ENCODE measurements at places on chromosomes 5 and 9. TPM values are rescaled to one million over a fixed set of nuclear protein-coding genes. Genes with fewer than 3 reads are reported as not detected.

- DNase-seq: no peak
Measured at GRCh38 chr9:37746448-37747270, 6.9 kb upstream of the TRMT10B start.

- DNase-seq: no peak
Measured at GRCh38 chr9:15272377-15272928, 34.6 kb downstream of the TTC39B start.

- no peak for DNase-seq
Measured at GRCh38 chr5:146306838-146307237, 31.8 kb upstream of the POU4F3 start.

- DNase-seq: no peak
Measured at GRCh38 chr5:96324708-96325107, 108.3 kb downstream of the PCSK1 start.

GRCh38 chr5:31918739-31919138 lies 255.4 kb downstream of the GOLPH3 start:
- no peak for DNase-seq

- DNase-seq: no peak
Measured at GRCh38 chr9:96514108-96514799, 64.3 kb downstream of the HABP4 start.

DNA sequence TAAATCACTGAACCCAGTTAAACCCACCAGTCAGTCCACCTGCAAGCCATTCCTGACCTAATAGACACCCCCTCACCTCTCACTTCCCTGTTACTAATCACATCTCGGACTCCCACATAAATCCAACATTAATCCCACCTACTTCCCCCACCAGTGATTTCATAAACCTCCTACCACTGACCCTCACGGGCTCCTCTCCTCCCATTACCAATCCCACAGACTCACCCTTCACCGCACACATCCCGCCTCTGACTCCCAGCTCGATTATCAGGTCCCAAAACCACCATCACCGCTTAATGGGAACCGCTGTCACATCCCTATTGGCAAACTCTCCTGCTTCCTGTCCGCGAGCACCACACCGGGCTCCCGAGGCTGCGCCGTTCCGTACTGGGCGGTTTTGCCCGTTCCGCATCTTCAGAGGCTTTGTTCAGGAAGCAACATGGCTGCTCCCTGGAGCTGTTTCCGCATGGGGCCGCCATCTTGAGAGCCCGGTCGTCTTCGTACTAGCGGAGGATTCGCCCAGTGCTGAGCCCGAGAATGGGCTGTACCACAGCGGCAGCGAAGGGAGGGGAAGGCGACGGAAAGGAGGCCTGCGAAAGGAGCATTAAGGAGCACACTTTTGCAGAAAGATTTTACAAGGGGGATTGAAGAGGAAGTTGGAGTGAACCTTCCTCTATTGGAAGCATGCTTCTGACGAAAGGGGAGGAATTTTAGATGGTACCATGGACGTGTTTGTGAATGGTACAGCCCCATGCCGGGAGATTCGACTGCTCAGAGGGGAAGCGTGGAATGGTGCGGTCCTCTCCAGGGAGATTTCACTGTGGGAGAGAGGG lies at the start of gene ZNF300:
Gene ZNF300 (minus strand): TSS at position 502 of the 833 bp plus-strand sequence. CDS start 1,825 bp downstream, outside the sequence.
- DNase-seq: peak; percentile 83

- DNase-seq: no peak
Measured at GRCh38 chr5:51033215-51033614, 350.0 kb upstream of the ISL1 start.

DNA sequence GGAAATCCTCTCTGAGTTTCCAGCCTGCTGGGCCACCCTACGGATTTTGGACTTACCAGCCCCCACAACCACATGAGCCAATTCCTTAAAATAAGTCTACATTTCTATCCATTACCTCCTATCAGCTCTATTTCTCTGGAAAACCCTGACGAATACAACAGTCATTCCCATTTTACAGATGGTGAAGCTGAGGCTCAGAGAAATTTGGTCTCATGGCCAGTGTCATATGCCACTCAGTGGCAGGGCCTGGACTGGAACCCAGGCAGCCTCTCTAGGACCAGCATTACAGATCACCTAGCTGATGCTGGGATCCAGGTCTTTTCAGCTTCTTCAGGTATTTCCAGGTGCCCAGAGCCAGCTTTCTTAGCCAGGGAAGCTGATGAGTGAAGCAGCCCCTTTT lies 45.0 kb upstream of the SH3PXD2B start:
- DNase-seq: no peak

DNA sequence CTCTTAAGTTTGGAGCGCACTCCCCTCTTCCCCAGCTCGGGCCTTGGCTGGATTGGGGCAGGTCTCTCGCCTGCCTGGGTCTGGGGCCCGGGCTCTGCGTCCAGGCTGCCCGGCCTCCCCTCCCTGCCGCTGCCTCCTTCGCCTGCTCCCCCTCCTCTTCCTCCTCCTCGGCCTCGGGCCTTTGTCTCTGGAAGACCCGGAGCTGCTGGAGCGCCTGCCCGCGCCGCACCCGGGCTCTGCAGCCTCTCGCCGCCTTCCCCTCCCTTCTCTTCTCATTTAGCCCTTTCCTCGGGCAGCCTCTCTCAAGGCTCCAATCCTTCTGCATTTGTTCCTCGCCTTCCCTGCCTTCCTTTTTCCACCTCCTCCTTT lies 218.5 kb downstream of the C9orf50 start:
- DNase-seq: no peak

DNA sequence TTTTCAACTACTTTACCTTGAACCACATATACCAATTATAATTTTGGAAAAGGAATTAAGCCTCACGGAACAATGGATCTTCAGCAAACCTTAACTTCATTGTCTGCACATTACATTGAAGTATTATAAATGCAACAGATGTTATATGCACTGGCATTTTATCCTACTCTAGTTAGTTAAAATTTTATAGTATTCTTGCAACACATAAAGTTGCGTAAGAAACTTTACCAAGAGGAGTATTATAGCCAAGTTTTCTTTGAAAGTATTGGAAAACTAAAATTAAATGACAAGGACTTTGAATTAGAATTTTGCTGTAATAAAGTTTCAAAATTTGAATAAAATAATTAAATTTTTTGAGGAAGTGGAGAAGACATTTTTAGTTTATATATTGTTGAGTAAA lies 63.4 kb upstream of the SREK1 start:
- DNase-seq: no peak

GRCh38 chr9:131691969-131692611 lies 47.8 kb downstream of the RAPGEF1 start:
- DNase-seq: no peak

Gene HIGD2A
- total RNA-seq: 158 TPM

Gene MEIKIN
- not detected for total RNA-seq

Gene SAPCD2
- 8.2 TPM for total RNA-seq

Gene CTNNAL1
- total RNA-seq: 23.2 TPM

Gene RMI1
- total RNA-seq: 4.0 TPM

Gene OLFM1
- total RNA-seq: 13.8 TPM

Gene MAMDC4
- 2.2 TPM for total RNA-seq

Gene PTRH1
- 44.4 TPM for total RNA-seq

Gene DMRT3
- total RNA-seq: 0.42 TPM

Gene INSL4
- total RNA-seq: not detected

Gene FOXI1
- 4.3 TPM for total RNA-seq

Gene PCDHB7
- 1.2 TPM for total RNA-seq
